Tibial nerve (tissue), 4 donors: ENCODE measurements at places on chromosomes 16 and 17.

GRCh38 chr16:2085669-2086068 lies 37.9 kb downstream of the TSC2 start:
- DNase-seq: no peak

GRCh38 chr17:18368946-18369345 lies 5.6 kb upstream of the SHMT1 start:
- DNase-seq: no peak

GRCh38 chr17:28853295-28853694 lies 1.5 kb upstream of the ERAL1 start:
- no peak for DNase-seq

DNA sequence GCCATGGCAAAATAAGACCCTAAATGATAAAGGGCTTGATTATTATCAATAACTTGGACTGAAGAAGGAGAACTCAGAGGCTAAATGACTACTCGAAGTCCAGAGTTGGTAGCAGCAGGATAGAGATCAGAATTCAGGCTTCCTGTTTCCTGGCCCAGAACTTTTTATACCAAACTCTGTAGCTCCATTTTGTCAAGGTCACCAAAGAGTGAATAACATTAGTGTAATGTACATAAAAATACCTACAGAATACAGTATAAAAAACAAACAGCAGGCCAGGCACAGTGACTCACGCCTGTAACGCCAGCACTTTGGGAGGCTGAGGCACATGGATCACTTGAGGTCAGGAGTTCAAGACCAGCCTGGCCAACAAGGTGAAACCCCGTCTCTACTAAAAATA lies 79.0 kb downstream of the ARHGAP17 start:
- no peak for DNase-seq
